Colonic mucosa (tissue), 4 donors: ENCODE measurements at places on chromosomes 6 and 20. TPM values are rescaled to one million over a fixed set of nuclear protein-coding genes. Genes with fewer than 3 reads are reported as not detected.

Gene ADGB
- 0.57 TPM for total RNA-seq

Gene SLC22A23
- 85.7 TPM for total RNA-seq

Gene OPRM1
- total RNA-seq = not detected

Gene ATP5F1E
- 75.0 TPM for total RNA-seq

Gene HLA-DMB
- total RNA-seq = 28.8 TPM
